Hematopoietic multipotent progenitor cell treated with erythropoietin and hydrocortisone succinate and interleukin-3 and kit ligand, for 17 days (in vitro differentiated cells): ENCODE measurements at places on chromosomes 5 and 9.

GRCh38 chr5:147893820-147894219, 12.5 kb downstream of the C5orf46 start:
- DNase-seq, result no peak

DNA sequence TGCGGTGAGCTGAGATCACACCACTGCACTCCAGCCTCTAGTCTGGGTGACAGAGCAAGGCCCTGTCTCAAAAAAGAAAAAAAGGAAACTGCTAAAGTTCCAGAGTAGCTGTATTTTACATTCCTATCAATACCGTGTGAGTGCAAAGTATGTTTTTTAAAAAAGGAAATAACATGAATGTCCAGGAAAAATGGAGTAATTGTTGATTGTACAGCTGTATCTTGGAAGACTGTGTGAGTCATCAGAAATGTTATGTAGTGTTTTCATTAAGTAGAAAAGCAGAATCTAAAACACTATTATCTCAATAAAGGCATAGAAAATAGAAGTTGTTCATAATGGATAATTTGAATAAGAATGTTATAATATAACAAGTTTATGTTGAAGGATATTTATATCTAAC, 53.9 kb downstream of the ZCCHC7 start:
- DNase-seq, result no peak

- DNase-seq, result no peak
Measured at GRCh38 chr5:52469420-52469819, 318.3 kb upstream of the ITGA1 start.

- no peak for DNase-seq
Measured at GRCh38 chr9:95017062-95017461, 290.6 kb downstream of the AOPEP start.

- no peak for DNase-seq
Measured at GRCh38 chr5:57817001-57817453, 334.4 kb upstream of the ACTBL2 start.

GRCh38 chr9:7456377-7456776, 343.2 kb downstream of the DMAC1 start:
- DNase-seq, result no peak

GRCh38 chr5:4487581-4487980, 652.5 kb upstream of the ADAMTS16 start:
- DNase-seq, result no peak

DNA sequence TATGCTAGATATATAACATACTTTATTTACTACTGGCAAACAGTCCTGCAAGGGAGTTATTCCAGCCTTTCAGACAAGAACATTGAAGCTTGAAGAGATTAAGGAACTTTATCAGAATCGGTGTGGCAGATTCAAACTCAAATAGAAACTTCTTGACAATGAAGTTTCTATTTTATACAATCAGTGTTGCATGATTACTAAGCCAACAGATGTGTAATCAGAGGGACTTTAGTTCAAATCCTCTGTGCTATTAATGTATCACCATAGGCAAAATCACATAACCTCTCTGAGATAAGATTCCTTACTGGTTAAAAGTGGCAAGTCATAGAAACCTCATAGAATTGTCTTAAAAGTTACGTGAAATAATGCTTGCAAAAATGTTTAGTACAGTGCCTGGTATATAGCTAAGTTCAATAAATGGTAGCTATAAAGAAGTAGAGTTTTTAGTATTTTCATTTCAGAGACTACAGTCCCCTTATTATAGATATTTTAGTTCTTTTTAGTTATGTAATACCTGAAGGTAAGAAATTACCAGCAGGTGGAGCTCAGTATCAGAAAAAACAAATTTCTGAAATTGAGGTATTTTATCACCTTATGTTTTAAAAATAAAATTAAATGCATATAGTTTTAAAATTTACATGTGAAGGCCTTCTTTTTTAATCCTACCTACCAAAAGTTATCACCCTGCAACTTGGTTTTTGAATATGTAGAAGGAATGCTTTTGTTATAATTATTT, 172.1 kb downstream of the FER start:
- no peak for DNase-seq
